ENCODE measurements at places on chromosomes 5 and 9.

DNA sequence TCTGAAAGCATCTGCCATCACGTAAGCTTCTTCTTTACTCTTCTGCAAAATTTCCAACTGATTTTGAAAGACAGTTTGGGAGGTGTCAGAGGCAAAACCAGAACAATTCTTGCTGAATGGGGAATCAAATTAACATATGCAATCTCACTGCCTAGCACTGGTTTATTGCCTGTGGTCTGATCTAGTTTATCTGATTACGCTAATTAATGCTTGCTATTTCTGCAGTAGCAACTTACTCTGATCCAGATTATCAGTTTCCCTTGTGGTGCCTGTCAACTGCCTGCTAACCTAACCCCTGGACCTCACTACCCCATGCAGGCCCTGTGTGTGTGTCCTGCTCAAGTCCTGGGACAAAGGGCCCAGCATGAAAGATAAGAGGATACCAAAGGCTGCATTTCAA lies 40.3 kb downstream of the CCDC125 start:
- DNase-seq = no peak

- DNase-seq = peak; percentile 39
Measured at GRCh38 chr9:78903581-78903980, 606.7 kb downstream of the PSAT1 start.

- no peak for DNase-seq
Measured at GRCh38 chr5:51379331-51379700, 3.9 kb upstream of the ISL1 start.

DNA sequence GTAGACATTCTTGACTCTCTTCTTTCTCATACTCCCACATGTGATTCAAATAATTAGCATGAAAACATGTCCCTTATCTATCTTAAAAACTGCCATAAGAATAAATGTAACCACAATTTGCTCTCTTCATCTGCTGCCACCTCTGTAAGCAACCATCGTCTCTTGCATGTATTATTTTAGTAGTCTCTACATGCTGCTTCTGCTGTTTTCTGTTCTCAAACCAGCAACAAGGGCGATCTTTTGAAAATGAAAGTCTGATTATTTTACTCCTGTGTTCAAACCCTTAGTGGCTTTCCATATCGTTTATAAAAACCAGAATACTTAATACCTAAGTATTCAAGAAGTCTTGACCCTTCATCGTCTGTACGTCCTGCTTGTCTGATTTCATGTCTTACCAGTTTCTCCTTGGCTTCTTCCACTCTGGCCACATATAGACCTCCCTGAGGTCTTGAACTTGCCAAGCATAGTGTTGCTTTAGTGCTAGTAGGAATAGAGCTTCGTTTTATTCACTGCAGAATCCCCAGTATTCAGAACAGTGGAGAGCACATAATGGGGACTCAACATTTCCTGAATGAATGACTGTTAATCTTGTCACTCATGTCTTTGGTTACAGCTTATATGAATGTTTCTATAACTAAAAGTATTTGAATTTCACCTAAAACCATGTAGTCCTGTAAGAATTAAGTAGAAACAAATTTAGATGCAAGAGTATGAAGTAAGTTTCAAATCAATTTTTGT lies 10.6 kb downstream of the CDC42SE2 start:
- no peak for DNase-seq

- no peak for DNase-seq
Measured at GRCh38 chr5:176822793-176823481, 12.6 kb downstream of the UNC5A start.

DNA sequence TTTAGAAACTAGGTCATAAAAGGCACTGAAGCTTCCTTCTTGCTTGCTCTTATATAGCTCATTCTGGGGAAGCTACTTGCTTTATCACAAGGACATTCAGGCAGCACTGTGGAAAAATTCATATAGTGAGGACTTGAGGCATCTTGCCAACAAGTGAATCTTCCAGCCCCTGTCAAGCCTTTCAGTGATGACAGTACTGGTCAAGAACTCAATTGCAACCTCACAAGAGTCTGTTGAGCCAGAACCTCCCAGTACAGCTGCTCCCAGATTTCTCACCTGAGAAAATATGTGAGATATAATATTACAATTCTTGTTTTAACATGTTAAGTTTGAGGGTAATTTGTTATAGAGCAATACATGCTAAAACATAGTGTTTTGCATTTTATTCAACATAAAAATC lies 2011.0 kb upstream of the NUDT12 start:
- DNase-seq = peak; percentile 45

- peak; percentile 98 for DNase-seq
Measured at GRCh38 chr9:81492710-81493447, 196.5 kb downstream of the TLE1 start.

- DNase-seq = peak; percentile 71
Measured at GRCh38 chr9:37350486-37351190, 71.9 kb upstream of the GRHPR start.
